ENCODE measurements at places on chromosomes 16 and 17. TPM values are rescaled to one million over a fixed set of nuclear protein-coding genes. Genes with fewer than 3 reads are reported as not detected.

Gene ZNF385C
- 3.0 TPM for polyA plus RNA-seq

Gene RAB40C
- 15.3 TPM for polyA plus RNA-seq

Gene SLC35B1
- 70.2 TPM for polyA plus RNA-seq

GRCh38 chr16:19506965-19507364 is 14.9 kb downstream of the GDE1 start:
- no peak for DNase-seq

DNA sequence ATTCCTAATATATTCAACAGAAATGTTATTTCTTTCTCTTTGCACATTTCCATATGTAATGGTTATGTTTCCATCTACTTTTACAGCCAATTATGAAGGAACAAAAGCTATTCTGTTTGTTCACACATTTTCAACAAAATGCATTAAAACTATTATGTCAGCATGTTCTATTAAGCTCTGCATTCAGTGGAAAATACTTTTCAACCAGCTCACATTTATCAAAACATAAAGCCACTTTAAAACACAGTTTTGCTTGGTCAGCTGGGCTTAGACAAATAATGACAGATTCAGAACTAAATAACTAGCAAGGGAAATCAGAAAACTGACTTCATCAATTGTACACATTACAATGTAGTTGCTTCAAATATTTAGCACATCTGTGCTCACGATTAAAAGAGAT is 6.9 kb downstream of the SALL1 start:
- DNase-seq: no peak

- DNase-seq: peak; percentile 42
Observed at GRCh38 chr17:41521574-41522261, 3.0 kb upstream of the KRT15 start.

Gene NHLRC4
- 2.9 TPM for polyA plus RNA-seq

GRCh38 chr16:88940862-88941817 is 35.9 kb downstream of the CBFA2T3 start:
- no peak for DNase-seq

DNA sequence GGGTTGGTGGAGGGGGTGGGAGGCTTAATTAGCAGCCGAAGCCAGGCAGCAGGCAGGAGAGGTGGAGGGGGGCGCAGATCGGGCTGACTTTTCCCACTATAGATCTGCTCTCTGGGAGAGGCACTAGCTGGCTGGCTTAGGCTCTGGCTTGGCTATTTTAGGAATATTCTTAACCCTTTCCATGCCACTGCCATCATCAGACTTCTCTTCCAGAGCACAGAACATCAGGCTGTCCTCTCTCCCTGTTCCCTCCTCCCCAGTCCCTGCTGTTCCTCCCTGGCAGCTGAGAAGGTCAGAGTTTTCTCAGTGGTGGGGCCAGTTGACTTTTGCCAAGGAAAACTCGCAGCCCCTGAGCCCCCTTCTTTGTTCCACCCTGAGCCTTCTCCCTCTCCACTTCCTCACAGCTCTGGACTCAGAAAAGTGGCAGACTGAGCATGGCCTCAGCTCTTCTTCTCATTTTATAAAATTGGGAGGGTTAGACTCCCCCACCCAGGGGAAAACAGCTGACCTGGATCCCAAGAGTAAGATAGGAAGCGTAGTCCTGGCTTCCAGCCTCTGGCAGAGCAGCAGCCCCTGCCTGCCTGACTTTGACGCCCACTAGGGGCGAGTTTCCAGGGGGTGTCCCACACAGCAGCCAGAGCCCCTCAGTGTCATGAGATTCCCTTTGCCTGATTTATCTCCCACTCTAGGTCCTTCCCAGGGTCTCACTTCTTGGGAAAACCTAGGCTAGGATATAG is 9.9 kb upstream of the C1QL1 start:
- no peak for DNase-seq

- DNase-seq: no peak
Observed at GRCh38 chr17:17064322-17064721, 22.1 kb downstream of the MPRIP start.

DNA sequence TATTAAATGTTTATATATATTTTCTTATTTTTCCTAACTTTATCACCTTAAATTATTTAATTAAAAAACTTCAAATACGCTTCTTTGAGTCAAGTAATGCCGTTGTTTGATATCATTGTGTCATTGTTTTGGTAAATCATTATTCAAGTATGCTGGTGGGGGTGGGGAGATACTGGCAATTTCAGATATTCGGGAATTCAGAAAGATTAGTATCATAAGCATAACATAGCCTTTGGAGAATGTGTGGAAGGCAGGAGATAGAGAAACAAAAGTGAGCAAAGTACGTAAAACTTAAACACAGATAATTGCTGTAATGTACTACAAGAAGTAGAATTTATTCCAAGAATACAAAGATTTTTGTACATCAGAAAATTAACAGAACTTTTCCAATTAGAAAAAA is 49.8 kb downstream of the TANC2 start:
- DNase-seq: no peak

GRCh38 chr16:53678756-53679343 is 24.8 kb downstream of the RPGRIP1L start:
- DNase-seq: no peak

DNA sequence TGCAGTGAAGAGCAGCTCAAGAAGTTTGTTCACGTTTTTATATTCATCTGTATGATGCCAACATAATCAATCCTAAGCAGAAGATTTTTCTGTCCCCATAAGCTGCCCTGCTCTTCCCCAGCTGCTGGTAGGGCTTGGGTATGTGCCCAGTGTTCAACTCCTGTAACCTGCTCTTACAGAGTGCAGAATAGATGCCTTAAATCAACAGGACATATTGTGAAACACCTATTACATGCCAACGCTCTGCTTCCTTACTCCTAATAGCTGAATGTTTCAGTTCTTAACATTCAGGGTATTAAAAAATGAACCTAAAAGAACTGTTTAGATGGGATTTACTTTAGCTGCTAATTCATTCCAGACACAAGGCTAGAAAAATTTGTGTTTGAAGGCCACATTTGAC is 190.9 kb downstream of the HS3ST3A1 start:
- DNase-seq: no peak

DNA sequence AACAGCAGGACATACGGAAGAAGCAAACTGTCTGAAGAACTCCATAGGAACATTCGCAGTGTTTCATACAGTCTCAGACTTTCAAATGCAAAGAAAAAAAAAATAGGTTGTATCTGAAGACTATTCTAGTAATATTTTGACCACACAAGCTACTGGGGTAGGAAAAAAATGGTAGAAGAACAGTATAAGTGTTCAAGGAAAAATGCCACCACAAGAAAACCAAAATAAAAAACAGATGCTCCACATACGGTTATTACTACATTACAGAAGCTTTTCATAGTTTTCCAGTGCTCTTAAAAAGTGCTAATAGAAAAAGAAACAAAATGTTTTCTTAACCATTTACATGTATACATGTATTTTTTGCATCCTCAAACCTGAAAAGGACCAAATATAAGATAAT is 3.7 kb downstream of the NCOR1 start:
- DNase-seq: no peak

- no peak for DNase-seq
Observed at GRCh38 chr17:83079766-83080578, 563 bp downstream of the METRNL start.

Gene SRRM2
- 630 TPM for polyA plus RNA-seq

- no peak for DNase-seq
Observed at GRCh38 chr17:44351464-44351863, 6.4 kb downstream of the GRN start.

GRCh38 chr17:57675427-57676387 is 69.4 kb downstream of the CCDC182 start:
- DNase-seq: no peak

GRCh38 chr17:41962768-41963434 is 3.7 kb upstream of the CNP start:
- DNase-seq: peak; percentile 67

Gene TVP23A
- 7.9 TPM for polyA plus RNA-seq

DNA sequence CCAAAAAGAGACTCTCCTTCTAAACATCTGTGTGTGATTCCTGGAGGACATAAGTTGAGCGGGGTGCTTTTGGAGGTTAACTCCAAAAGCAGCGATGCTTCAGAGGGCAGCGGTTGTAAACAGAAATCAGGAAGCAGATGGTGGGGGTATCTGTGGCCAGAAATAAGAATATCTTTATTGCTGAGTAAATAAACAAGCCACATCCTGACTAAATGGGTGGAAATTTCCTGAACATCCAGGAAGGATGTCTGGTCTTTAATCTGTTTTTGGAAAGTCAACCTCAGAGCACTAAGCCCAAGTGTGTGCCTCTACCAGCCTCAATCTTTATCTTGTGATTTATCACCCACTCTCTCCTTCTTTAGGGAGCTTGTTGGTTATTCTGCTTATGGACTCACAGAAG is 123.3 kb downstream of the CDH13 start:
- no peak for DNase-seq

- no peak for DNase-seq
Observed at GRCh38 chr16:68378436-68379415, 67.9 kb downstream of the PRMT7 start.

GRCh38 chr17:10271106-10271562 is 72.7 kb upstream of the GAS7 start:
- no peak for DNase-seq

DNA sequence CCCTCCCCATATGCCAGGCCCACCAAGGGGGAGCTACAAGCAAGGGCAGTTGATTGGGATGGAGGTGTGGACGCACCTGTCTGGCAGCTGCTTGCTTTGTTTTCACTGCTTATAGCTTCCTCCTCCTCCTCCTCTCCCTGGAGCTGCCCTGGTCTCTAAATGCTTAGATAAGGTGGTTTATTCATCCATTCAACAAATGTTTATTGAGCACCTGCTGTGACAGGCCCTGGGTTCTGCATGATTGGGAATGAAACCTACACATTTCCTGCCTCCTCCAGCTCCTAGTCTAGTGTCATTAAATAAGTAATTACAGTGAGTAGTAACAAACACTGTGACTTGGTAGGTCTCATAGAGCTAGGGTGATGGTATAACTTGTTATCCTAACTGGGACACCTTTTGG is 17.4 kb upstream of the MAP3K14 start:
- no peak for DNase-seq

Gene HEXIM2
- polyA plus RNA-seq: 8.0 TPM

- DNase-seq: peak; percentile 4
Observed at GRCh38 chr16:64745258-64745930, 376.5 kb downstream of the CDH11 start.

Gene NAGPA
- 8.6 TPM for polyA plus RNA-seq

Gene PYCARD
- polyA plus RNA-seq: 13.5 TPM

Gene FGF11
- polyA plus RNA-seq: 1.9 TPM

- no peak for DNase-seq
Observed at GRCh38 chr17:20565711-20566110, 13.8 kb upstream of the CDRT15L2 start.

Gene KRT12
- polyA plus RNA-seq: not detected

DNA sequence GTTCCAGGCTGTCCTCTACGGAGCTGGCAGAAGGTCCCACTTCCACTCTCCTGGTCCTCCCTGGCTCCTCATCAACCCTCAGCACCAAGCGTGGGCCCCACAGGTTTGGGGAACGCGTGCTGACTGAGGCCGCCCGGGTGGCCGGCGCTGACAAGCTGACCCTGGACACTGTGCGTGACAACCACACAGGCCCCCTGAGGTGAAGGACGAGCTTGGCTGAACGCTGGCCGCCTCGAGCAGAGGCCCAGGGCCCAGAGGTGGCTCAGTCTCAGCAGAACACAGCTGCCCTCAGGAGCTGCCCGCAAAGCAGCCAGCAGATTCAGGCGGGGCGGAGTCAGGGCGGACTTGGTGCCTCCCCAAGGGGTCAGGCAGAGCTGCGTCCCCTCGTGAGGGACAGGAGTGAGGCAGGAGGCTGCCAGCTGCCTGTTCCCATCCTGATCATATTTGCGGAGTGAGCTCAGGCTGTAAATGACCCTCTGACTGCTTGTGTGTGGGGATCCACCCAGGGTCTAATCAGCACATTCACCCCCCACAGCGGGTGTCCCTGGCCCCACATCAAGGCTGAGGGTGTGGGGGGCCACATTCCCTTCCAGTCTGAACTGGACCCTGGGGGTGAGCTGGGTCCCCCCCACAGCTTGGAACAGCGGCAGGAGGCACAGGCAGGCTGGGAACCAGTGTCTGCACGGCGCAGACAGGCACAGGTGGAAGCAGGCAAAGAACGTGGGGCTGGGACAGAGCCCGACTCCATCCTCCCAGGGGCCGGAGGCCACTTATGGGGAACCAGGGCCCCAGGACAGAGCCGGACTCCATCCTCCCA is 105.1 kb upstream of the METRNL start:
- no peak for DNase-seq

DNA sequence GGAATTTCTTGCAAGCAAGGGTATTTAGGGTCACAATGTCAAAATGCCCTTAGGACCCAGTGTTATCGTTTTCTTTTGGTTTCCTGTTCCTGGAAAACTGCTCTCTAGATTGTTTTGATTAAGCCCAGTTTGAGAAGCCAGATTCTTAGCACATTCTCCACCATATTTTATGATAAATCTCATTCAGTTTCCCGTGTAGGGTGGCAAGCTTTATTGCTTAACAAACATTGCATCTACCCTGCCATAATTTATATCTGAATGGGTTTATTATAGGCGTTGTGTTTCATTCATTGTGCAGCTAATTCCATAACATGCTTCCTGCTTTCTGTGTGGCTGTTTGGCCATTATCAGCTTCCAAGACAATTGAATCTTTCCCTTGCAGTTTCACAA is 389.1 kb upstream of the DYNLRB2 start:
- no peak for DNase-seq

Gene RNU2-1
- polyA plus RNA-seq: 0.67 TPM

GRCh38 chr17:63911657-63912100 is 621 bp upstream of the CSHL1 start:
- peak; percentile 15 for DNase-seq

Measured in right lung (tissue), 10 donors.